ENCODE measurements at places on chromosomes 5 and 9. TPM values are rescaled to one million over a fixed set of nuclear protein-coding genes. Genes with fewer than 3 reads are reported as not detected.

KCNV2 gene
- not detected for total RNA-seq

PKD2L2 gene
- 0.81 TPM for total RNA-seq

- DNase-seq, result no peak
Measured at GRCh38 chr9:93294011-93294410, 110.1 kb downstream of the WNK2 start.

DNA sequence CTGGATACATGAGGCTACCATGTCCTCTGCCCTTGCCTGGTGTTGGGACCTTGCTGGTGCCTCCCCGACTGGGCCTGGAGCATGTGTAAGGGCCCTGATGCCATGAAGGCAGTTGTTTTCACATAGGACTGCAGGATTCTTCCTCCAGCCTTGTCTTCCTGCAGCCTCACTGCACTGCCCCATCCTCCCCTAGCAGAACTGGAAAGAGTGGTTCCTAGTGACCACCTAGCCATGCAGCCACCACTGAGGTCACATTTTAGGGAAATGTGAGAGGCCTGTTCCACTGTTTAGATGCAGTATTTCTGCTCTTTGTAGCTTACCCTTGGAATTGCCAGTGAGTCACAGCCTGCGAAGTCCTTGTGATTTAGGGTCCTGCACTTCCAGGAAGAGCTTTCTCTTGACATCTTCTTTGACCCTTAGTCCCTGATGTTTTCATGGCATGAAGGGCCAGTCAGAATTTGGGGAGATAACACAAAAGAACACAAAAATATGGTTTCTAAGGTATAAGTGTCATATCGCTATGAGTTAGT is 24.2 kb upstream of the TNFAIP8 start:
- DNase-seq, result no peak

DNA sequence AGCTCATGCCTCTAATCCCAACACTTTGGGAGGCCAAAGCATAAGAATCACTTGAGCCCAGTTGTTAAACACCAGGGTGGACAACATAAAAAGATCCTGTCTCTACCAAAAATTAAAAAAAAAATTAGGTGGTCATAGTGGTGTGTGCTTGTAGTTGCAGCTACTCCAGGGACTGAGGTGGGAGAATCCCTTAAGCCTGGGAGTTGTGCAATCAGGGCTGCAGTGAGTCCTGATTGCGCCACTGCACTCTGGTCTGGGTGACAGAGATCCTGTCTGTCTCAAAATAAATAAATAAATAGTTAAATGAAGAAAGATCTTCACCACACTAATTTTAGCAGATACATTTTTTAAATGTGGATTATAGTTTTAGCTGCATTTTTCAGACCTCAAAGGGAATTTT is 433.2 kb downstream of the MAT2B start:
- no peak for DNase-seq

All from Right ventricle myocardium inferior (tissue), 1 donor.